Activated T-cell treated with anti-CD3 and anti-CD28 coated beads, Interleukin-2, amount 50 U/mL, for 72 hours (primary cell): ENCODE measurements at places on chromosomes 12 and 14. TPM values are rescaled to one million over a fixed set of nuclear protein-coding genes. Genes with fewer than 3 reads are reported as not detected.

GRCh38 chr14:104604458-104605449 lies at the start of gene TMEM179:
TSS of gene TMEM179 (minus strand) at chr14:104604772. CDS start at chr14:104604741, 31 bp downstream.
- H3K4me3 ChIP-seq, result peak within 1 kb of the TSS; percentile 47
- H3K27ac ChIP-seq, result no peak within 1 kb of the TSS
- DNase-seq, result peak; percentile 21
- no peaks in the 10 kb centered on the region for H3K36me3 ChIP-seq
- peaks cover 6% of the 10 kb centered on the region for H3K4me1 ChIP-seq
- peaks cover 34% of the 10 kb centered on the region for H3K27me3 ChIP-seq

Gene ZCRB1
- total RNA-seq, result 89.2 TPM

Gene WSCD2
- total RNA-seq, result not detected

Gene IQSEC3
- 3.8 TPM for total RNA-seq

DNA sequence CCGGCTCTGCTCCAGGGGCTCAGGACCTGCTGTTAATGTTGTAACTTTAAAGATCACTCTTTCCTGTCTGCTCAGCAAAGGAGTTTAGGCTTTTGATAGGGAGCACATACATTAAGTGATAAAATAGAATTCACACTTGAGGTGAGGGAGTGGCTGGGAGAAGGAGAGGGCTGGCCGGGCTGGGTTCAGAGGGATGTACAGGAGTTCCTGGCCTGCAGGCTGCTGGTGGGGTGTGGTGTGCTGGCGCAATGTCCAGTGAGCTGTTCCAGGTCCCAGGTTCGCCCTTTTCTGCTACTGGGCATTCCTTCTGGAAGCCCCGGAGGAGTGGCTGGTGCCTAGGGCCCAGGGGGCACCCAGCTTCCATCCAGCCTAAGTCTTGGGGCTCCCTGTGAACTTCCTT lies 17.8 kb downstream of the KIF26A start:
- no peaks in the 10 kb centered on the region for H3K36me3 ChIP-seq
- H3K27me3 ChIP-seq, result no peaks in the 10 kb centered on the region
- H3K4me3 ChIP-seq, result no peak overlapping the region
- H3K27ac ChIP-seq, result no peak overlapping the region
- H3K4me1 ChIP-seq, result no peaks in the 10 kb centered on the region
- DNase-seq, result no peak

GRCh38 chr14:68775614-68776126 lies 17.2 kb downstream of the ZFP36L1 start:
- DNase-seq, result no peak
- H3K27ac ChIP-seq, result no peak overlapping the region
- H3K27me3 ChIP-seq, result no peaks in the 10 kb centered on the region
- H3K36me3 ChIP-seq, result peaks cover 3% of the 10 kb centered on the region

Gene HCFC2
- 11.0 TPM for total RNA-seq

DNA sequence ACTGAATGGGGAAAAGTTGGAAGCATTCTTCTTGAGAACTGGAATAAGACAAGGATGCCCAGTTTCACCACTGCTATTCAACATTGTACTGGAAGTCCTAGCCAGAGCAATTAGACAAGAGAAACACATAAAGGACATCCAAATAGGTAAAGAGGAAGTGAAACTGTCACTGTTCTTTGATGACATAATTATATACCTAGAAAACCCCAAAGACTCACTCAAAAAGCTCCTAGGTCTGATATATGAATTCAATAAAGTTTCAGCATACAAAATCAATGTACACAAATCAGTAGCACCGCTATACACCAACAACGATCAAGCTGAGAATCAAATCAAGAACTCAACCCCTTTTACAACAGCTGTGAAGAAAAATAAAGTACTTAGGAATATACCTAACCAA lies 157.3 kb upstream of the DDHD1 start:
- DNase-seq, result no peak
- H3K4me1 ChIP-seq, result peaks cover 17% of the 10 kb centered on the region
- H3K4me3 ChIP-seq, result no peak overlapping the region
- peaks cover 8% of the 10 kb centered on the region for H3K36me3 ChIP-seq

Gene MOAP1
- total RNA-seq, result 21.1 TPM

DNA sequence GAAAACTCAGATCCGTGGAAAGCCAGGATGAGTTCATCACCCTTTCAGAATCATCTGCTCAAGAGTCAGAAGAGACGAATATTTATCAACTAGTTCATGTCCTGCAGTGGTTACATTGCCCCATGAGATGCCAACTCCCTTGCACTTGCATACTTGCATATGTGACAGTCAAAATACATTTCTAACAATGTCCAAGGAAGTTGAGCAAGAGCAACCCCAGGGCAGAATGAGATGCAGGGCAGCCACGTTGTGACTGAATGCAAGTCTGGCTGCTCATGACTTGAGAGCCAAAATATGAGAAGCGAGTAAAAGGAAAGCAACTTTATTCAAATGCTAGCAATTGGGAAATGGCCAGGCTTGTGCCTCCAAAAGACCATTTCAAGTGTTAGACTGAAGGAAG lies 23.6 kb upstream of the UTP20 start:
- H3K4me1 ChIP-seq, result no peaks in the 10 kb centered on the region
- H3K4me3 ChIP-seq, result no peak overlapping the region
- no peak overlapping the region for H3K27ac ChIP-seq
- H3K27me3 ChIP-seq, result peaks cover 10% of the 10 kb centered on the region
- no peak for DNase-seq

GRCh38 chr14:49310298-49310697 lies 275.9 kb downstream of the RPS29 start:
- no peaks in the 10 kb centered on the region for H3K27me3 ChIP-seq
- DNase-seq, result no peak
- H3K27ac ChIP-seq, result no peak overlapping the region
- H3K4me3 ChIP-seq, result no peak overlapping the region

Gene JAG2
- 3.1 TPM for total RNA-seq

- peaks cover 9% of the 10 kb centered on the region for H3K27me3 ChIP-seq
- H3K36me3 ChIP-seq, result no peaks in the 10 kb centered on the region
- no peaks in the 10 kb centered on the region for H3K4me1 ChIP-seq
Measured at GRCh38 chr14:51396222-51396815, 156.3 kb downstream of the TMX1 start.
